G401 (cell line): ENCODE measurements at places on chromosomes 13 and 19. TPM values are rescaled to one million over a fixed set of nuclear protein-coding genes. Genes with fewer than 3 reads are reported as not detected.

DNA sequence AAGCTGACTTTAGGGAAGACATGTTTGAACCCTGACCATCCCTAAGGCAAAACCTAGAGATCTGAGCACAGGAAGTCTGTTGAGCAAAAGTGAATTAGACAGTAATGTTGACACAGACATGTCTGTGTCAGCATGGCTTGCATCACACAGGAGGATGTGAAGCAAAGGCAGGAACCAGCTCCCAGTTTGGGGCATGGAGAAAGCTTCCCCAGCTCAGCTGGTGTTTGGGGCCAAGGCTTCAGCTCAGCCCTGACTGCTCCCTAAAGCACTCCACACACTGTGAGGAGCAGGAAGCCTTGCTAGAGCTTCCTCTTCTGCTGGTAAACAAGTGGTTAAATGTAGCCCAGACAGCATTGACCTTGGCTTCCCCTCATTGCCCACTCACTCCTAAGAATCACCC is 153.8 kb upstream of the UBL3 start:
- DNase-seq, result no peak

The ZNF675 gene
- total RNA-seq, result 2.3 and 5.5 TPM in 2 replicates

GRCh38 chr19:7545904-7546303 is 10.4 kb downstream of the PNPLA6 start:
- no peak for DNase-seq

DNA sequence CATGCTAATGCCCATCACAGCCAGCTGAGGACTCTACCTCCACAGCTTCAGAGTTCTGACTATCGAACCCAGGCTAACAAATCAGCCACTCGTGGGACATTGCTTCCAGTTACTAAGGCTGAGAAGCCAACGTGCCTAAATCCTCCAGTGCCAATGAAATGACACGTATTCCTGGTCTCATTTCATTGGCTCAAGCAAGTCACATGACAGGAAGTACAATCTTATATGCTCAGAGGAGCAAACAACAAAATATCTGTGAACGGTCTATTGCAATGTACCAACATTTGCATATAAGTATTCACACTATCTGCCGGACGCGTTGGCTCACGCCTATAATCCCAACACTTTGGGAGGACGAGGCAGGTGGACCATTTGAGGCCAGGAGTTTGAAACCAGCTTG is 12.8 kb upstream of the IZUMO2 start:
- no peak for DNase-seq
